IPS DF 19.7 (cell line): ENCODE measurements at places on chromosomes 6 and 20.

- no peak for DNase-seq
Observed at GRCh38 chr20:1377984-1378734, 14.7 kb downstream of the FKBP1A start.

- peak; percentile 9 for DNase-seq
Observed at GRCh38 chr6:159608961-159609651, 83.9 kb downstream of the SOD2 start.

DNA sequence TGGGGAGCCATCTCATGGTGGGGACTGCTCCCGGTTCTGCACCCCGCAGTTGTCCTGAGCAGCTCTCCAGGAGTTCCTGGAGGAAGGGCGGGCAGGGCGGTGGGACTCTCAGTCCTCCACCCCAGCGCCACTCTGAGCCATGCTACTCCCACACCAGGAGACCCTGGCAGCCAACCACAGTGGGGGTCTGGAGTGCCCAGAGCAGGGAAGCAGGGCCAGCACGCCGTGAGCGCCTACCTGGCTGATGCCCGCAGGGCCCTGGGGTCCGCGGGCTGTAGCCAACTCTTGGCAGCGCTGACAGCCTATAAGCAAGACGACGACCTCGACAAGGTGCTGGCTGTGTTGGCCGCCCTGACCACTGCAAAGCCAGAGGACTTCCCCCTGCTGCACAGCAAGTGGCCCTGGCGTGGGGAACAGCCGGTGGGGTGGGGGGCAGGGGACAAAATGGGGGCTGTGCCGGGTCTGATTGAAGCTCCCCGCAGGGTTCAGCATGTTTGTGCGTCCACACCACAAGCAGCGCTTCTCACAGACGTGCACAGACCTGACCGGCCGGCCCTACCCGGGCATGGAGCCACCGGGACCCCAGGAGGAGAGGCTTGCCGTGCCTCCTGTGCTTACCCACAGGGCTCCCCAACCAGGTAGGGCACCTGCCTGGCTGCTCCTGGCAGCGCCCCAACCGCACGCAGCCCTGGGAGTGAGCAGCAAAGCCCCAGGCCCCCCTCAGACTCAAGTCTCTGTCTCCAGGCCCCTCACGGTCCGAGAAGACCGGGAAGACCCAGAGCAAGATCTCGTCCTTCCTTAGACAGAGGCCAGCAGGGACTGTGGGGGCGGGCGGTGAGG is 1.6 kb upstream of the TNFRSF6B start:
- DNase-seq, result no peak

- no peak for DNase-seq
Observed at GRCh38 chr6:139135578-139136545, 982 bp downstream of the HECA start.

- no peak for DNase-seq
Observed at GRCh38 chr6:170371080-170371479, 64.5 kb downstream of the FAM120B start.

GRCh38 chr6:15970517-15970916 is 158.4 kb upstream of the MYLIP start:
- no peak for DNase-seq

GRCh38 chr20:13525225-13525940 is 113.3 kb downstream of the TASP1 start:
- DNase-seq, result no peak

- DNase-seq, result no peak
Observed at GRCh38 chr6:129708496-129709195, 1.3 kb downstream of the ARHGAP18 start.

DNA sequence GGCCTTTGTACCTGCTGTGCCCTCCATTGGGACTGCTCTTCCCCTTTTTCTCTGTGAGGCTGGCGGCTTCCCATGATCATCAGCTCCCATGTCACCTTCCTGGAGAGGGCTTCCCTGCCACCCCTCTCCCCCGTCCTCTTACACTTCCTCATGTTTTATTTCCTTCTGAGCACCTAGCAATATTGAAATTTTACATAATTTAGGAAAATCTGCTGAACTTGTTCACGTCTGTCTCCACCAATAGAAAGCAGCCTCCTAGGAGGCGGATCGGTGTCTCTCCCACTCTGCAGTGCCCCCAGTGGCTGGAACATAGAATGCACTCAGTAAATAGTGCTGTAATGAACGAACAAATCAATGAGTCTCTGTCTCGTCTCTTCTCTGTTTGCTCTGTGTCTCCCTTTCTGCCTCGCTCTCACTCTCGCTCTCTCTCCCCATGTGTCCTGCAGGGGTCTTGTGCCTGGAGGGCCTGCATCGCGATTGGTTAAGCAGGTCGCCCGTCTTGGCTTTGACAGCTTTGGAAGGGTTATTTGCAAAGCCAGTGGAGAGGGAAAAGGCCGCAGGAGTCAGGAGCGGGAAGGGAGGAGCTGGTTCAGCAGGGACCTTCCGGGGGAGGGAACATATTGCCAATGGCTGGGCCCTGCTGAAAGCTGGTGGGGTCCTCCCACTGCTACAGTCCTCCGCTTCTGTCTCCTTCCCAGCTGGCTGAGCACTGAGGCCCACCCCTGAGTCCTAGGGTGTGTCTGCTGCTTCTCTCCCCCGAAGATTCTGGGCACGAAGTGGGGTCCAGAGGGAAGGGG is 12.1 kb upstream of the OCSTAMP start:
- no peak for DNase-seq

DNA sequence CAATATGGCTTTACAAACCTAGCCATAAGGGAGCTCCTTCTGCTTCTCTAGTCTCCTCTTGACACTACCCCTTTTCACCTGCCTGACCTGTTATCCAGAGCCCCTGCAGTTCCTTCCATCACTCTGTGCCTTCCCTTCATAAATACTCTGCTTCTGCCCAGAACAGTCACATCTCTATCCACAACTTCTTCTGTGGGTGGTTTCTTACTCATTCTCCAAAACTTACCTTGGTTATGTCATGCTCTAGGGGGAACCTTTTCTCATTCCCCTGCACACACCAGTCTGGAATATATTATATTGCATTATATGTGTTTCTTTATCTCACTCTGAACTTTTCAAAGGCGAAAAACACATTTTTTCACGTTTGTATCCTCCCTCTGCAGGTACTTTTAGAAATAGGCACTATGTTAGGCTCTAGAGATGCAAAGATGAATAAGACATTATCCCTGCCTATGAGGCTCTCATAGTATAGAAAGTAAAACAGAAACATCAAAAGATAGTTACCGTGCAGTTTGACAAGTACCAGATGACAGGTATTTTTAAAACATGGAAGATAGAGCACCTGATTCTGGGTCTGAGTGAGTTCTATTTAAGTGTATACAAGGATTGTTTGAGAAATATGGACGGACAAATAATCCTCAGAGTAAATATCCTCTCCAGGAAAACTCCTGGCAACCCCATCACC is 51.5 kb downstream of the AIG1 start:
- DNase-seq, result no peak

DNA sequence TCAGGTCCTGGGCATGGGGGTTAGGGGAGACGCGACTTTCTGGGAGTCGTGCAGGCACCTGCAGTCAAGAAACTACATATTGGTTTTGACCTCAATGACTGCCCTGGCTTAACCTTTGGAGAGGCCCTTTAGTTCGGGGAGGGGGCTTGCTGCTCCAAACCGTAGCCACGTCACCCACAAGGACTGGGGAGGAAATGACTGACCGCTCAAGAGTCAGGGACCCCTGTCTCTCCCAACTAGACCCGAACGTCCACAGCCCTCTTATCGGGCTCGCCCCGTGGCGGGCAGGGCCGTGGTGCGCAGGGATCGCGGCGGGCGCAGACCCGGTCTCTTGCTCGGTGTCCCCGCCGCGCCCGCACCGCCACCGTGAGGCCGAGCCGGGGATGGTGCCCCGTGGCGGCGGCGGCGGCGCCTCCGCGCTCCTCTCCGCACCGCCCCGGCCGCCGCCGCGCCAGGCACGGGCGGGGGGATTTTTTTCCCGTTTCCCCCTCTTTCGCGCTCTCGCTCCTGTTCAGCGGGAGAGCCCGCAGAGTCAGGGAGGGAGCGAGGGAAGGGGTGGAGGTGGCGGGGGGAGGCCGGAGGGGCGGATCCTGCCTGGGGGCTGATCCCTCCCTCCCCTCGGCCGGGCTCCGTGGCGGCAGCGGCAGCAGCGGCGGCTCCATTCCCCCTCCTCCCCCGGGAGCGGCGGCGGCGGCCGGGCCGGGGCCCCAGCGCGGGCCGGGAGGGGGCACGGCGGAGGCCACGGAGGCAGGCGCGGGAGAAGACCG is at the start of gene BRPF3:
TSS of gene BRPF3 (plus strand) at position 632 of the 767 bp plus-strand sequence. CDS start 3,579 bp downstream, outside the sequence.
- DNase-seq, result peak; percentile 33
